ENCODE measurements at places on chromosomes 6 and 20. TPM values are rescaled to one million over a fixed set of nuclear protein-coding genes. Genes with fewer than 3 reads are reported as not detected.

DNA sequence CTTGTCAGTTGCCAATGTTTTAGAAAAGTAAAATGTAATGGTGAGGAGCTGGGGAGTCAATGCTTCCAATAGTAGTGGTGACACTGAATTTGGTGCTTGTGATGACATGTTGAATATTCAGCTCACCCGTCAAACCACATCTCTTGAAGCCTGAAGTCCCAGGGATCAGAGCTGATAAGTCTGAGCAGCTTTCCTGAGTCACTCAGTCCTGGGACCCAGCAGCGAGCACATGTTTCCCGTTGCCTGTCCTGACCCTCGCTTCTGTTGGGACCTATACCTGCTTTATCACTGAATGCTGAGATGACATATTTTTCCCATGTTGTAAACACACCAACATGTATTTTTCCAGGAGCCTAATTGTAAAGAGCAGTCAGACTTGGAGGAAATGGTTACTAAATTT, 693.6 kb downstream of the QKI start:
- DNase-seq, result no peak

ROS1 gene
- under 0.01 TPM for total RNA-seq

BPIFB4 gene
- total RNA-seq, result not detected

SLC22A7 gene
- total RNA-seq, result not detected

SYNDIG1 gene
- 0.17 TPM for total RNA-seq

- no peak for DNase-seq
Observed at GRCh38 chr20:9156529-9157280, 87.8 kb downstream of the PLCB4 start.

- DNase-seq, result peak; percentile 69
Observed at GRCh38 chr6:83055366-83055964, 10.2 kb downstream of the UBE3D start.

DNA sequence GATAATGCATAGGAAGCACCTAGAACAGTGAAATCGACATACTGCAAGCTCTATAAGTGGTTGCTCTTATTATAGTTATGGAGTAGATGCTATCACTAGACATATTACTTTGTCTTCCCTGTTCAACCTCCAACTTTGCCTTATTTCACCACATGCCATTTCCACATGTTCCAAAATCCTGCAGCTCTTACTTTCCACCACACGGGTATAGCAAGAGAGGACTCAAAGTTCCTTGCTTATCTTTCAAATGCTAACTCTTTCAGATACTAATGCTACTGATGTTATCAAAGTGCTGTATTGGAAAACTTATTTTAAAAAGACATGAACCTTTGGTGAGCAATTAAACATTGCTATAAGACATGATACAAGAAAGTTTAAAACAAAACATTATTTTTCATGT, 1130.1 kb downstream of the HACE1 start:
- no peak for DNase-seq

GRCh38 chr6:1052262-1052661, 259.6 kb upstream of the FOXQ1 start:
- no peak for DNase-seq

GRCh38 chr20:39974966-39975501, 714.0 kb downstream of the MAFB start:
- DNase-seq, result no peak

- DNase-seq, result no peak
Observed at GRCh38 chr20:40805592-40805991, 116.6 kb upstream of the MAFB start.

- DNase-seq, result no peak
Observed at GRCh38 chr6:112881027-112881426, 533.9 kb downstream of the RFPL4B start.

OOEP gene
- not detected for total RNA-seq

BEND3 gene
- 3.5 TPM for total RNA-seq

DNA sequence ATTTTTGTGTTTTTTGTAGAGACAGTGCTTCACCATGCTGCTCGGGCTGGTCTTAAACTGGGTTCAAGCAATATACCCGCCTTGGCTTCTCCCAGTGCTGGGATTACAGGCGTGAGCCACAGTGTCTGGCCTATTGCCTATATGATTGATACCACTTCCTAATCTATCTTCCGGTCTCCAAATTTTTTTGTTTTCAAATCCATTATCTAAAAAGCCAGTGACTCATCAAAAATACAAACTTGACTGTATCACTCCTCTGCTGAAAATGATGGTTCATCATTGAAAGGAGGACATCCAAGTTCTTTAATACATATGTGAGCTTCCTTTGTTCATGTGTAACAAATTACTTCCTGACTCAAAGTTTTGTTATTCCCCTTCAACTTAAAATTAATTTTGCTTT, 35.5 kb downstream of the FAM8A1 start:
- DNase-seq, result peak; percentile 27

- no peak for DNase-seq
Observed at GRCh38 chr6:90386399-90387382, 90.0 kb upstream of the BACH2 start.

Data from dermis blood vessel endothelial cell (primary cell).